ENCODE measurements at places on chromosomes 3 and 15.

- no peak for DNase-seq
These were observed 3.6 kb downstream of the RPS17 start for GRCh38 chr15:82536409-82537350.

- DNase-seq = no peak
These were observed 517.3 kb downstream of the MECOM start for GRCh38 chr3:169146179-169146665.

DNA sequence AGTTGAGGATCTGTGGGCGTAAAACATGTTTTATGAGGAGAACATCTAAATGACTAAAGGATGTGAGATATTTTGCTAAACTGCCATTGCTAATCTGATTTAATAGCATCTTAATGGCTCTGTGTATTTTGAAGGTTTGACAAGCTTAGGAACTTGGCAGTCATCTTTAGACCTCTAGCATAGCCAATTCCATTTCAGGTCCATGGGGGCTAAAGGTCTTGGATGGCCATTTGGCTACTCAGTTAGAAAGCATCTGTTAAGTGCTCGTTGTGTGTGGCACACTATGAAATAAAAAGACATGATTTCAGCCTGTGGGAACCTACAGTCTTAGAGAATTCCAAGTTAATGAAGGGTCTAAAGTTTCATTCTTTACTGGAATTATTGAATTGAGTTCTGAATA, 236.2 kb downstream of the IL5RA start:
- DNase-seq = no peak

- no peak for DNase-seq
These were observed 25.4 kb downstream of the XXYLT1 start for GRCh38 chr3:195245531-195245951.

GRCh38 chr3:73550032-73550431, 74.7 kb downstream of the PDZRN3 start:
- DNase-seq = no peak

GRCh38 chr15:50224606-50225005, 40.9 kb downstream of the HDC start:
- no peak for DNase-seq

DNA sequence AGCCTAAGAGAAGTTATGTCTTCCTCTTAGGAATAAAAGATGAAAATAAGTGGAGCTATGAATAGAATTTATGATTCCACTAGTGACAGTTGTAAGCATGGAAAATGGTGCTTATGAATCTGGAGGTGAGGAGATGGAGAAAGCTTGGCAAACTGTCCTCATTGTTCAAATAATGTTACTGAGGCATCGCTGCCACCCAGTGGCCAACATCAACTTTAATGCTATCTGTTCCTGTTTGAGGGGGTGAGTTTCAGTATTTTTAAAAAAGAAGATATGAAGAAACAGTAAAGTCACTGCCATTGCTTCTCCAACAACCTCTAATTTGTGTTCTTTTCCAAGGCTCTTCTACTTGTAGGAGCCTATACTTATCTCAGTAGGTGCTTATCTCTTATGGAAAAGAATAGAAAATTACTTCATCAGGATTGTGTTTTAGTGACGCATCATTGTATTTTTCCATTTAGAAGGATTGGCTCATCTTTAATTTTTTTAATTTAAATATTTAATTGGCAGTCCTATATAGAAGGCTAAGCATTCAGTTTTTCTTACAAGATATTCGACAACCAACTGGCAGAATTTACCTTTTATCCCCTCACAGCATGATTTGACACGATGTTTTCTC, 260.4 kb upstream of the P2RY1 start:
- no peak for DNase-seq

DNA sequence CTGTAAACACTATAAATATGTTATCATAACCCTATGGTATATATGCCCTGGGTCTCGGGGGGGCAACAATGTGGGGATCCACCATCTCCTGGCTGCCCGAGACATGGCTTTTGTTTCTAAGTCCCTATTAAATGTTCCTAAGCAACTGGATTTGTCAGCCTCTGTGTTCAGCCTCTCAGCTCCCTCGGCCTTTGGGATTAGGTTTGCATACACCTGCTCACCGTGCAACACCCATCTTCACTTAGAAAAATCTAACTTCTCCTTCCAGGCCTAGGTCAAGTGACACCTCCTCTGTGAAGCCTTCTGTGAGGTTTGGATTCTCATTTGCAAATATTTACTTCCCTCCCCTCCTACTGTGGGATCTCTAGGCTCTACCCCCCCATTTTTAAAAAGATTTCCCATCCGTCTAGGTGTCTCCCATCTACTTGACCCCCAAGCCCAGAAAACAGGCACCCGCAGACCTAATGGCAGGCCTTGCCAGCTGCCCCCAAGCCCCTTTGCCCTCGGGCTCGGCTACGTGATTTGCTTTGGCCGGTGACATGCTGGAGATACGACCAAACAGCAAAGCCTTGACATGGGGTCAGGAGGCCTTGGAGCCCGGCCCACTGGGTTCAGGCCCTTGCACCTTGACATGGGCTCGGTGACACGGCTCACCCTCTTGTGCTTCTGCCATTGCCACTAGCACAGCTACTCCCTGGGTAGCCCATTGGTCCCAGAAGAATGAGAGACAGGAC, 66.0 kb upstream of the BLM start:
- no peak for DNase-seq

- DNase-seq = no peak
These were observed 3.2 kb upstream of the SLC7A14 start for GRCh38 chr3:170589113-170589512.

GRCh38 chr15:65869954-65870871, 922 bp downstream of the RAB11A start:
- DNase-seq = peak; percentile 68

GRCh38 chr3:37096288-37096687, 78.1 kb downstream of the LRRFIP2 start:
- peak; percentile 64 for DNase-seq

- no peak for DNase-seq
These were observed 951.6 kb downstream of the DIPK2A start for GRCh38 chr3:144923046-144923775.

GRCh38 chr3:183182073-183182472, 19.5 kb upstream of the LAMP3 start:
- no peak for DNase-seq

DNA sequence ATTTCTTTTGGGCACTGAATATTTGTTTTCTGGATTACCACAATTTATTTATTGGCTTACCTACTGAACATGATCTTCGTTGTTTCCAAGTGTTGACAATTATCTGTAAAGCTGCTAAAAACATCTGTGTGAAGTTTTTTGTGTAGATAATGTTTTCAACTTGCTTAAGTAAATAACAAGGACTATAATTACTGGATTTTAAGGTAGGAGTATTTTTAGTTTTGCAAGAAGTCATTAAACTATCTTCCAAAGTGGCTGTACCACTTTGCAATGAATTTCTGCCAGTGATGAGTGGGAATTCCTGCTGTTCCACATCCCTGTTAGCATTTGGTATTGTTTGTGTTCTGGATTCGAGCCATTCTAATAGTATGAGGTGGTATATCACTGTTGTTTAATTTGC, 702.2 kb downstream of the MECOM start:
- no peak for DNase-seq

DNA sequence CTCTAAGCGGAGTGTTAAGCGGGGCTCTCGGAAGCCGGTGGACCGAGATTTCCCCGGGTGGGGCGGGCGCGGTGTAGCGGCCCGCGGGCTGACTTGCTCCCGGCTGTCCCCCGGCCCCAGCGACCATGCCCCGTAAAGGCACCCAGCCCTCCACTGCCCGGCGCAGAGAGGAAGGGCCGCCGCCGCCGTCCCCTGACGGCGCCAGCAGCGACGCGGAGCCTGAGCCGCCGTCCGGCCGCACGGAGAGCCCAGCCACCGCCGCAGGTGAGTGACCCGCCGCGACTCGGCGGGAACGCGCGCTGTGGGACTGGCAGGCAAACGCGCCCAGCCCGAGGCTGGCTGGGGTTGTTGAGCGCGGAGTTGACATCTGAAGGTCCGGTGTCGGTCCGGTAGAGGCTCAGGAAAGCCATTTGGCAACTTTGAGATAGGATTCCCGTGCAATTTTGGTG, 1.3 kb downstream of the SMC4 start:
- DNase-seq = no peak

DNA sequence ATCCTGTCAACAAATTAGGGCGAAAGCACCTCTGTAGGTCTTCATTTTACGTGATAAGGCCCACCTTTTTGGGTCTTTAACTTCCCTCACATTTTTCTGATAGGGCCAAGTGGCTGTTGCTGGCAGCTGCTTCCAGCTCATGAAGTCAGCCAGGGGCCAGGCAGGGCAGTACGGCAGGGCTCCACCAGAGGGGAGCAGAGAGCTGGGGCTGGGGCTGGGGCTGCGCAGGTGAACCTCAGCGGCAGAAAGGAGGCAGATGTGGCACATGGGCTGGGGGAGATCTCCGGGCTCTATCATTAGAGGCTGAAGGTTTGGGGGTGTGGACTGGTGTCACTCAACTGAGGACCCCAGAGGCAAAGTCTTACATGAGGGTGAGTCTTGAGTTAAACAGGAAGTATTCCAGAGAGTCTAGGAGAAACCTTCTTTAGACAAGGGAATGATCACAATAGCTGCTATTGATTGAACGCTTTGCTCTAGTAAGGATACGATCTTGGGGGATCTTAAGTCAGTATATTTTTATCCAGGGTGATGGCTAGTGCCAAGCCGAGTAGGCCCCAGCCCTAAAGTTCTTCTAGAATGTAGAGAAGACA, 62.8 kb upstream of the MEX3B start:
- DNase-seq = no peak

DNA sequence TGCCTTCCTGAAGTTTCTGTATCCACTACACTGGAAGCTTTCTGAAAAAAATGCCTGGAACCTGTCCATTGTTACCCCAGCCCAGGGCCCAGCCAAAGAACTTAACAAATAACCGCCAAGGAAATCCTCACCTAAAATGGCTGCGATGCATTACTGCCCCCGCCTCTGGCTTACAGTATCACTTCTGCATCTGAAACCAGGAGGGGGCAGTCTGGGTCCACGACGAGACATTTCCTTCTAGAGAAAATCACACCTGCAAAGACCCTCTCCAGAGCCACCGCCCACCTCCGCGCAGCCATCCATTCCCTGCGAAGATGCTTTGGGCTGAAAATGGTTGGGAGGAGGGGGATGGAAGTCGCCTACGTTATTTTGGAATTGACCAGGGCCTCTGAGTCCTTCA, 22.4 kb upstream of the CELF6 start:
- no peak for DNase-seq

DNA sequence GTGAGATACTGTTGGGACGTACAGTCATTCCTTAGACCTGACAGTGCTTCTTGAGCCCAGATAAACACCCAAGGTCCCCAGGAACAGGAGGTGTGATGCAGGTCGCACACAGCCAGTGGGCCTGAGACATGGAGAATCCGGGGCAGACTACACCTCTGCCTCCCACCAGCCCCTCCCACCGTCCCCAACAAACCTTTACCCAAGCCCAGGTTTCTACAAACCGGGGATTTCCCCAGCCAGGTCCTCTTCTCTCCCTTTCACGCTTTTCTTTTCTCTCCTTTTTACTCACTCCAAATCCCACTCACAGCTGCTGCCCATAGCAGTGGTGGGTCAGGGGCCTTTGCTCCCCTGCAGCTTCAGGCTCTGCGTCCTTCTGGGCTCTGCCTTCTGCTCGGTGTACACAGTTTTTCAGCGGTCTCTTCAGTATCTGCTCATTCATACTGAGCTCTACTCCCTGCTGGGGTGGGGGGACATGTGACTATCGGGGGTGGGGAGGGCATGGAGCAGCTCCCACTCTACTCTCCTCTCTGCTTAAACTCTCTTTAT, 4.8 kb upstream of the PCSK6 start:
- DNase-seq = no peak

Measured in SW 1271 (cell line).